ENCODE measurements at places on chromosomes 12 and 14. TPM values are rescaled to one million over a fixed set of nuclear protein-coding genes. Genes with fewer than 3 reads are reported as not detected.

Gene LRIG3
- polyA plus RNA-seq: 37.1 TPM

Gene NID2
- polyA plus RNA-seq: 2,513 TPM

Gene COPZ1
- 324 TPM for polyA plus RNA-seq

Gene NPFF
- not detected for polyA plus RNA-seq

DNA sequence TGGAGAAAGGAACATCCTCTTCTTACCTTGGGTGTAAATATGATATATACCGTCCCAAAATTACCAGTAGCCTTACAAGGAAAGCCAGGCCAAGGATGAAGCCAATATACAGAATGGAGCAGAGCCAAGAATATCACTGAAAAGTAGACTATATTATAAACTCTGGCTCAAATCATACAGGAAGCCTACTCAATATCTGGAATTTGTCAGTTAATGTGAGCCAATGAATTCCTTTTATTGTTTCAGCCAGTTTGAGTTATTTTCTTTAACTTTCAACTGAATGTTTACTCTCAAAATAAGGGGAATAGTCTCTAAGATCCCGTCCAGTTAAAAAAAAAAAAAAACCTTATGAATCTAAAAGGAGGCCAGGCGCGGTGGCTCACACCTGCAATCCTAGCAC, 9.8 kb upstream of the DENND5B start:
- no peaks in the 10 kb centered on the region for H3K4me1 ChIP-seq
- no peak overlapping the region for H3K27ac ChIP-seq
- no peak for DNase-seq
- no peaks in the 10 kb centered on the region for H3K27me3 ChIP-seq

DNA sequence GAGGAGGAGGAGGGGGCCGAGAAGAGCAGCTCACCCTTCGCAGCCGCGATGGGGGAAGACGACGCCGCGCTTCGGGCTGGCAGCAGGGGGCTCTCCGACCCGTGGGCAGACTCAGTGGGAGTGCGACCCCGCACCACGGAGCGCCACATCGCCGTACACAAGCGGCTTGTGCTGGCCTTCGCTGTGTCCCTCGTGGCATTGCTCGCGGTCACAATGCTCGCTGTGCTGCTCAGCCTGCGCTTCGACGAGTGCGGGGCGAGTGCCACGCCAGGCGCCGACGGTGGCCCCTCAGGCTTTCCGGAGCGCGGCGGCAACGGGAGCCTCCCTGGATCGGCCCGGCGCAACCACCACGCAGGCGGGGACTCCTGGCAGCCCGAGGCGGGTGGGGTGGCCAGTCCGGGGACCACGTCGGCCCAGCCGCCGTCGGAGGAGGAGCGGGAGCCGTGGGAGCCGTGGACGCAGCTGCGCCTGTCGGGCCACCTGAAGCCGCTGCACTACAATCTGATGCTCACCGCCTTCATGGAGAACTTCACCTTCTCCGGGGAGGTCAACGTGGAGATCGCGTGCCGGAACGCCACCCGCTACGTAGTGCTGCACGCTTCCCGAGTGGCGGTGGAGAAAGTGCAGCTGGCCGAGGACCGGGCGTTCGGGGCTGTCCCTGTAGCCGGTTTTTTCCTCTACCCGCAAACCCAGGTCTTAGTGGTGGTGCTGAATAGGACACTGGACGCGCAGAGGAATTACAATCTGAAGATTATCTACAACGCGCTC, 745 bp downstream of the TRHDE start:
- peaks cover 6% of the 10 kb centered on the region for H3K27me3 ChIP-seq
- no peaks in the 10 kb centered on the region for H3K36me3 ChIP-seq
- peak overlapping the region; percentile 85 for H3K27ac ChIP-seq
- H3K4me3 ChIP-seq: peak overlapping the region; percentile 75
- no peaks in the 10 kb centered on the region for H3K4me1 ChIP-seq
- peak; percentile 73 for DNase-seq

GRCh38 chr12:42846782-42847181, 257.2 kb upstream of the PRICKLE1 start:
- DNase-seq: peak; percentile 40
- no peaks in the 10 kb centered on the region for H3K36me3 ChIP-seq
- H3K27me3 ChIP-seq: no peaks in the 10 kb centered on the region
- no peaks in the 10 kb centered on the region for H3K4me1 ChIP-seq
- no peak overlapping the region for H3K27ac ChIP-seq
- no peak overlapping the region for H3K4me3 ChIP-seq

GRCh38 chr12:61536525-61536924, 723.7 kb upstream of the USP15 start:
- no peaks in the 10 kb centered on the region for H3K4me1 ChIP-seq
- DNase-seq: no peak
- H3K27me3 ChIP-seq: no peaks in the 10 kb centered on the region

DNA sequence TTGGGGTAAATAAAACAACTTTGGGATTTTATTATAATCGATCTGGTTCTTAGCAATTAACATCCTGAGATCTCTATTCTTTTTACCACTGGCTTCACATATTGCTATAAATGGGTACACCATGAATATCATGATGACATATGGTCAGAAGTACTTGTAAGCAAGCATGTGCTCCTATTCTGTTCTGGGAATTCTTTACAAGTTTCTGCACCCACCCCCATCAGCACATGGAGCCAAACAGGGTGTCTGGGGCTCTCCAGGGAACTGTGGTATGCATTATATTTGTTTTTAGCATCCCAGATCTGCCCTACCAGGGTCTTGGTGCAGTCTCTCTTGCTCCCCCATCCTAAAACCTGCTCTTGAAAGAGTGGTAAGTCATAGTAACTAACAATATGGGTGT, 31.3 kb downstream of the DMAC2L start:
- no peak overlapping the region for H3K4me3 ChIP-seq
- no peak overlapping the region for H3K27ac ChIP-seq
- no peak for DNase-seq
- H3K27me3 ChIP-seq: no peaks in the 10 kb centered on the region
- peaks cover 22% of the 10 kb centered on the region for H3K4me1 ChIP-seq

DNA sequence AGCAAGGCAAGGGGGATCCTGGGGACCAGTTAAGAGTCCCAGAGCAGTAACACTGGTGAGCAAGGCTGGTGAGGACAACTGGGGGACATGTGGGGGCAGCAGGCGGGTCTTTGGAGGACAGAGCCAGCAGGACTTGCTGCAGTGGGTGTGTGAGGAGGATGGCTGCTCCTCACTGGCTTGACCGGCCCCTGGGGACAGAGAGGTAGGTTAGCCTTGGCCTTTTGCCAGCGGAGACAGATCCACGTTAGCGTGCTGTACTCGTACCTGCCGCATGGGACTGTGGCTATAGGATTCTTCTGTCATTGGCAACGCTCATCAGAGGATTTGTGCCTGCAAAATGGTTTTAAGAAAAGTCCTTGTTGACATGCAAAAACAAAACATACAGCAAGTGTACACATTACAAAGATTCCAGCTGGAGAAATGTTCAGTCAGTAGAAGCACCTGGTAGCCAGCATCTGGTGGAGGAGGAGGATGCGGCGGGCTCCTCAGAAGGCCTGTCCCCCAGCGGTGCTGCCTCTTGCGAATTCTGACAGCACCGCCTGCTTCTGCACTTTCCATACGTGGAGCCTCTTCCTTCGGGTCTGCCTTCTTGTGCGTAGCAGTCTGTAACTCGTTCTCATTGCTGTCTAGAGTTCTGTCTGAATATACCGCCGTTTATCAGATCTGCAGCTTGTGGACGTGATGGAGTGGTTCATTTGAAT, 91.3 kb downstream of the EP400 start:
- no peaks in the 10 kb centered on the region for H3K4me1 ChIP-seq
- no peak overlapping the region for H3K27ac ChIP-seq
- H3K27me3 ChIP-seq: no peaks in the 10 kb centered on the region
- DNase-seq: no peak

DNA sequence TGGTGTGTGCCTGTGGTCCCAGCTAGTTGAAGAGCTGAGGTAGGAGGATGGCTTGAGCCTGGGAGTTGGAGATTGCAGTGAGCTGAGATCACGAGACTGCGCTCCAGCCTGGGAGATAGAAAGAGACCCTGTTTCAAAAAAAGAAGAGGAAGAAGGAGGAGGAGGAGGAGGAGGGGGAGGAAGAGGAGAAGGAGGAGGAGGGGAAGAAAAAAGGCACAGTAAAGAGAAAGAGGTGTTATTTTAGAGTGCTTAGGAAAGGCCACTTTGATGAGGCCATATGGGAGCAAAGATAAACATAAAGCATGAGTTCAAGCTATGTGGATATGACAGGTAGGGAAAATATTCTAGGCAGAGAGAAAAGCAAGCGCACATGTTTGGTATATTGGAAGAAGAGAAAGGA, 154.1 kb upstream of the BTG1 start:
- H3K4me3 ChIP-seq: no peak overlapping the region
- H3K36me3 ChIP-seq: no peaks in the 10 kb centered on the region
- no peak overlapping the region for H3K27ac ChIP-seq
- peaks cover 2% of the 10 kb centered on the region for H3K4me1 ChIP-seq
- no peak for DNase-seq

GRCh38 chr12:118103201-118103600, 610 bp downstream of the VSIG10 start:
- DNase-seq: peak; percentile 30
- H3K27me3 ChIP-seq: no peaks in the 10 kb centered on the region
- H3K27ac ChIP-seq: peak overlapping the region; percentile 20
- peak overlapping the region; percentile 78 for H3K4me3 ChIP-seq
- no peaks in the 10 kb centered on the region for H3K36me3 ChIP-seq
